Right kidney (tissue), 9 donors: ENCODE measurements at places on chromosomes 5 and 9.
A peak's percentile ranks its signal among the peaks of the same experiment; 100 is the strongest.

DNA sequence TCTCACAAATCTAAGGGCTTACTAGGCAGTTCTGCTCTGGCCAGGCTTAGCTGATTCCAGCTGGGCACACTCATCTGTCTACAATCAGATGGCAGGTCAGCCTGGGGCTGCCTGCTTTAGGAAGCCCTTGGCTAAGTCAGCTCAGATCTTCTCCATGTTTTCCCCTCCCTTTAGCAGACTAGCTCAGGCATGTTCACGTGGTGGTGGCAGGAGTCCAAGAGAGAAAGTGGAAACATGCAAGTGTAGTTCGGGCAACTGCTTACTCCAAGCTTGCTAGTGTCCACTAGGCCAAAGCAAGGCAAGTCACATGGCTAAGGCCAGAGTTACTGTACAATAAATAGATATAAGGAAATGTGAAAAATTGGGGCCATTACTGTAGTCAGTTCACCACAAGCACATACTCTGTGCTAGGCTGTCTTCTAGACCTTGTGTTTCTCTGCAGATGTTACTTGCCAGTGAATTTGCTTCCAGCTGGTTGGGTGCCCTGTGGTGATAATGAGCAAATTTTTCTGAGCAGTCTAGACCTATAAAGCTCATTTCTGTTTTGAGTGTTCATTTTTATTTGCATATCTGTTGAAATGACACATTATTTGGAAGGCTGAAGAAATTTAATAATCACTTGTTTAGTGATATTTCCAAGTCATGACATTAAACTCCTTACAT is 38.3 kb downstream of the RECK start:
- DNase-seq: no peak

DNA sequence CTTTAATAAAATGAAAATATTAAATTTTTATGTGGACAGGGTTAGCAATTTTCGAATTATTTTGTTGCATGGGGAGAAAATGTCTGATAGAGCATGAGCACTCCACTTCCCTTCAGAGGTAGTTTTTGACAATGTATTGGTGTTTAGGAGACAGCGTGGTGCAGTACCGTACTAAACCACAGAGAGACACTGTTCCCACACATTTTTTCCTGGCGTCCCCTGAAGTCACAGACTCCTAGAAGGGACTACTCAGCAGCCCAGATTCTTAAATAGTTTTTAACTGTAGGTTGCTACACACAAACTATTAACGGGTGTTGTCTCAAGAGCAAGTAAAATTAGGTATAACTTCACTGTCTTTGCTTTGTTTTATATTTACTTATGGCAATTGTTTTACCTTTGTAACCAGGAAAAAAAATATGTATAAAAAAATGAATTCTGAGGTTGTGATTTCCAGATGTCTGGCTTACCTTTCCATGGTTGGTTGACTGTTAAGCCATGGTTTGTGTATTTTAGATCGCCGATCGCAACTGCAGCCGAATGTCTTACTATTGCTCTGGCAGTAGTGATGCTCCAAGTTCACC is 171.2 kb downstream of the DOCK8 start:
- peak; percentile 22 for DNase-seq

DNA sequence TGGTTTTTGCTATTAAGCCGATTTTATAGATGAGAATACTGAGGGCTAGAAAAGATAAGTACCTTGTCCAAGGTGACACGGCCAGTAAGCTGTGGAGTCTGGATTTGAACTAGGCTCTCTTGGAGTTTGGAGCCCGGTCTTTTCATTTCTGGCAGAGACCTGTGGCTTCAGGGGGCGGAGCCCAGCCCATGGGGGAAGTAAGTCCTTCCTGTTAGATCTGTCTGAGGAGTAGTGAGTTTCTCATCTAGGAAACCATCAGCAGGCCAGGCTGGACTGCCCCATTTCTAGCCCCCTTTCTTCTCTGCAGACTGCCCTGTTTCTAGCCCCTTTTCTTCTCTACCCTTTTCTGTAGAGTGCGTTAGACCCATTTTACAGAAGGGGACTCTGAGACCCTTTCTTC is 521 bp upstream of the PTGS1 start:
- DNase-seq: no peak

GRCh38 chr9:69131682-69132081 is 42.4 kb upstream of the TJP2 start:
- no peak for DNase-seq

GRCh38 chr5:43193894-43194265 is 1.9 kb downstream of the NIM1K start:
- DNase-seq: peak; percentile 14

DNA sequence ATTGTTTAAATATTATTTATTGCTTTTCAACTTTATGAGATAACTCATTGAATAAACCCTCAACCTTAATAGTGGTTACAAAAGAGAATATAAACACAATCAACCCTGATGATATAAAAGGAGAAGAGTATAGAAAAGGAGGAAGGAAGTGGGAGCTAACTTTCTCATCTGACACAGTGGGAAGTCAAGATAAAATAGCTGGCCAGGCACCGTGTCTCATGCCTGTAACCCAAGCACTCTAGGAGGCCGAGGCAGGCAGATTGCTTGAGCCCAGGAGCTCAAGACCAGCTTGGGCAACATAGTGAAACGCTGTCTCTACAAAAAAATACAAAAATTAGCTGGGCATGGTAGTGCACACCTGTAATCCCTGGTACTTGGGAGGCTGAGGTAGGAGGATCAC is 93.5 kb downstream of the PPP2R2B start:
- DNase-seq: no peak

DNA sequence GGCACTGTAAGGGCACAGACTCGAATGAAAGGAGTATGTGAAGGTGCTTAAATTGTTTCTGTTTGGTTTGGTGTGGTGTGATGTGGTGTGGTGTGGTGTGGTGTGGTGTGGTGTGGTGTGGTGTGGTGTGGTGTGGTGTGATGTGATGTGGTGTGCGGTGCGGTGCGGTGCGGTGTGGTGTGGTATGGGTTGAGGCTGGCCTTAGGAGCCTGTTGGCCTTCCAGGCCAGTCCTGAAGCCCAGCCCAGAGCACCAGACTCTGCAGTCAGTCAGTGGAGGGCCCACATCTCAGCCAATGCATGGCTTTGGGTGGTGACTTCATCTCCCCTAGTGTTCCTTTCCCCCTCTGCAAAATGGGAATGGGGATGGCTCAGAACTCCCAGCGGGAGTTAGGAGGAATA is 85.8 kb downstream of the KCNIP1 start:
- no peak for DNase-seq

GRCh38 chr5:124658867-124659557 is 87.4 kb downstream of the ZNF608 start:
- peak; percentile 16 for DNase-seq

DNA sequence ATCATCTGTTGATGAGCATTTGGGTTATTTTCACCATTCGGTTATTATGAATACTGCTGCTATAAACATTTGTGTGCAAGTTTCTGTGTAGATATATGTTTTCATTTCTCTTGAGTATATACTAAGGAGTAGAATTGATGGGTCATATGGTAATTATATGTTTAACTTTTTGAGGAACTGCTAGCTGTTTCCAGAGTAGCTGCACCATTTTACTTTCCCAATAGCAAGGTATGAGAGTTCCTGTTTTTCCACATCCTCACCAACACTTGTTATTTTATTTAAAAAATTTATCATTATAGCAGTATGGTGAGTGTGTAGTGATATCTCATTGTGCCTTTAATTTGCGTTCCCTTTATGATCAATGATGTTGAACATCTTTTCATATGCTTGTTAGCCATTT is 29.2 kb downstream of the CD14 start:
- no peak for DNase-seq

GRCh38 chr5:122126177-122126755 is 3.1 kb upstream of the ZNF474 start:
- peak; percentile 11 for DNase-seq

GRCh38 chr9:98432134-98432533 is 176.7 kb upstream of the TBC1D2 start:
- DNase-seq: no peak

GRCh38 chr9:98879094-98879962 is 64.4 kb upstream of the COL15A1 start:
- DNase-seq: no peak

DNA sequence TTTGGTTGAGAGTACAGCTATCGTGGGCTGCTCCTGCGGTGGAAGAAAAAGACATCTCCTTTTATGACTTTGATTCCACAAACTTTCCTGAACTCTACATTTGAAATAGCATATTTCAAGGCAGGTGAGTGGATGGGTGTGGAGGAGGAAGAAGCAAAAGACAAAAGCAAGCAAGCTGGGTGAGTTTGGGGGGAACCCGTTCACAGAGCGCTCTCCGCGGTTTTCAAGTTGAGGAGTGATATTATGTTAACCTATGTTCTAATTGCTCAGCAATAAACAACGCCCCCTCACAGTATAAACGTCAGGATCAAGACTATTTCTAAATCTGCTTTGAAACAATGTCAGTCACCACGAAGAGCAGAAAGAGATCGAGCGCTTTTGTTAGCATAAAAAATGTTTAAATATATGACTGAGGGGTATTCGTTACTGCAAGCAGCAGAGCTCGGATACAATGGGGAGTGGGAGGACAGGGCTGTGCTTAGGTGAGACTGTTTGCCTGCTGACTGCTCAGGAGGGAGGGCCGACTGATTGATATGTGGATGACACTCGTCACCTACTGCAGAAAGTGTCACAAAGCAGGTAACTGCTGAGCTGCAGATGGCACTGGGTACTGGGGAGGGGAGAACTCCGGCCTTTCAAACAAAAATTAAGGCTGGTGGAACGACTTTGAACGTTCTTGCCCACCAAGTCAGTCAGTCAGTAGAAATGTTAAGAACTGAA is 236.5 kb downstream of the DRD1 start:
- no peak for DNase-seq

GRCh38 chr5:141743866-141744272 is 61.8 kb upstream of the ARAP3 start:
- no peak for DNase-seq

GRCh38 chr9:136882109-136882946 is 4.0 kb upstream of the TRAF2 start:
- no peak for DNase-seq

- DNase-seq: no peak
These were observed 994 bp downstream of the POLE3 start for GRCh38 chr9:113409481-113409880.

GRCh38 chr9:75084081-75084672 is 3.8 kb downstream of the NMRK1 start:
- DNase-seq: no peak
